ENCODE measurements at places on chromosomes 3 and 15. TPM values are rescaled to one million over a fixed set of nuclear protein-coding genes. Genes with fewer than 3 reads are reported as not detected.

VEPH1 gene
- polyA plus RNA-seq: 1.5 TPM

LSMEM2 gene
- polyA plus RNA-seq: 0.31 TPM

DNA sequence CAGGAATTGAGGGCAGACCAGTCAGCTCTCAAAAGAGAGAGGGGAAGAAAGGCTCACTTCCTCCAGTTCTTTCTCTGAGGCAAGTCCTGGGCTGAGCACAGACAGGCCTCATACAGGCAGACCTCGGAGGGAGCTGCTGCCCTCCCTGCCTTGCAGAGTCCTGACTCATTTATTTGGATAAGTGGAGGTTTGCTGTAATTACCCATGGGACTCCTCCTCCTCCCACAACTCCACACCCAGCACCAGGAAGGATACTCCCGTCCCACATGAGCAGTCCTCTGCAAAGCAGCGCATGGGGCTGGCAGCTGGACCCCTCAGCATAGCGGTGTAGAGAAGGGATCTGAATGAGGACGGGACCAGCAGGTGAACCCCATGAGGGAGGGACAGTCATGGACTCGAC lies 13.4 kb upstream of the SCN10A start:
- no peak overlapping the region for H3K27ac ChIP-seq
- no peaks in the 10 kb centered on the region for H3K4me1 ChIP-seq
- DNase-seq: no peak
- no peak overlapping the region for H3K4me3 ChIP-seq
- H3K27me3 ChIP-seq: no peaks in the 10 kb centered on the region

- no peaks in the 10 kb centered on the region for H3K27me3 ChIP-seq
- H3K36me3 ChIP-seq: no peaks in the 10 kb centered on the region
- H3K4me1 ChIP-seq: peaks cover 6% of the 10 kb centered on the region
- no peak for DNase-seq
- H3K4me3 ChIP-seq: no peak overlapping the region
- no peak overlapping the region for H3K27ac ChIP-seq
These were observed 39.1 kb downstream of the SCAPER start for GRCh38 chr15:76866008-76866407.

DNA sequence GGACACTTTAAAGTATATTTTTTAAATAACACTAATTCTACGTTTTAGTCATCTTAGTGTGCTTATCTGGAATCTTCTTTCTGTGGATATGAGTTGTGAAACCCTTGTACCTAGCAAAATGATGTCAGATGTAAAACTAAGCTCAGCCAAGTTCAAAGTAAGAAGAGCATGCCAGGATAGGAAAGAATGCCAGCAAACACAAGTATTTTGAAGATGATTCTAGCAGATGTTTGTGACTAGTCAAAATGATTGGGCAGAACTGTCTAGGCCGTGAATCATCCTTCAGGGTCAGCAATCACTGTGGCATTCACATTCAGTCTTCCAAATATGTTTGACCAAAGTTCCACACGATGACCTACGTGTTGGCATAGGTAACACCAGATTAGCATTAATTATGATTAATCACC lies 5.4 kb upstream of the PLOD2 start:
- peak; percentile 38 for DNase-seq
- H3K4me3 ChIP-seq: no peak overlapping the region
- H3K27ac ChIP-seq: peak overlapping the region; percentile 30
- H3K27me3 ChIP-seq: no peaks in the 10 kb centered on the region
- peaks cover 15% of the 10 kb centered on the region for H3K4me1 ChIP-seq

DNA sequence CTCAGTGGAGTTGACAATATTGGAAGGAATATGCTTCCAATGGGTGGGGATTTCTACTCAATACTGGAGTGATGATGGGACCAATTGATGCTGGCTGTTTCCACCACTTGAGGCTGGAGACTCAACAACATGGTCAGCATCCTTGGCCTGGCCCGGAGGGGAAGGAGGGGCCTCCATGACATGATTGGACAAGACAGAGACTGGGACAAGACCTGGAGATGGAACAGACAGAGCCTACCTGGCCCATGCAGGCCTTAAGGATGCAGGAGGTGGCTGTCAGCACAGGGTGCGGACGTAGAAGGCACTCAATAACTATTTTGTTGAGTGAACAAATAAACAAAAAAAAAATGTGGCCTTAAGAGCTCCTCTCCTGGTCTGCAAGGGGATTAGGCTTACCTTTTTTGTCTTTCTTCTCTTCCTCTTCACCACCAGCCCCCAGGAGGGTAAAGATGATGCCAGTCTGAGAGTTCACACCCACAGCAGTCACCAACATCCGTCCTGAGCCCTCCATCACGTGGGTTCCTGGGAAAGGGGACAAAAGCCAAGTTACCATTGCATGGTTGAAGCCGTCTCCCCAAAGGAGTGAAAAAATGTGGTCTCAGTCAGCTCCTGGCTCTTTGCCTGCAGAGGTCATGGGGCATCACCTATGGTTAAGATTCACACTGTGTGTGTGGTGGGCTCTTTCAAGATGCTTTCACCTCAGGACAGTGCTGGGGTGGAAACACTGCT lies 67.1 kb upstream of the SEC13 start:
- DNase-seq: no peak
- H3K27ac ChIP-seq: no peak overlapping the region
- H3K4me1 ChIP-seq: no peaks in the 10 kb centered on the region
- H3K4me3 ChIP-seq: no peak overlapping the region

DNA sequence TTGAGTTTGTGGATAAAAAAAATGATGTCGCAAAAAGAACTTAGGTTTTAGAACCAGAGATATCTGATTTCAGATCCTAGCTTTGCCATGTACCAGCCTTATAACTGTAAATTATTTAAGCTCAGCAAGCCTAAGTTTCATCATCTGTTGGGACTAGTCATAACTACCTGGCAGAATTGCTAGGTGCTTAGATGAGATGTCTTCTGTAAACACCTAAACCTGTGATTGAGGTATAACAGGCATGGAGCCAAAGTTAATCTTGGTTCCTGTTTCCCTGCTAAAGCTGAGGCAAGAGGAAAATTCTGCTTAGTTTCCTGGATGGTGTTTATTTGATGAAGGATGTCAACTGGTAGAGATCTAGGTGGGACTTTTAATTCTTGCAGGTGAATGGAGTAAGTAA lies 331.3 kb upstream of the RBMS3 start:
- H3K27ac ChIP-seq: no peak overlapping the region
- H3K4me1 ChIP-seq: no peaks in the 10 kb centered on the region

DNA sequence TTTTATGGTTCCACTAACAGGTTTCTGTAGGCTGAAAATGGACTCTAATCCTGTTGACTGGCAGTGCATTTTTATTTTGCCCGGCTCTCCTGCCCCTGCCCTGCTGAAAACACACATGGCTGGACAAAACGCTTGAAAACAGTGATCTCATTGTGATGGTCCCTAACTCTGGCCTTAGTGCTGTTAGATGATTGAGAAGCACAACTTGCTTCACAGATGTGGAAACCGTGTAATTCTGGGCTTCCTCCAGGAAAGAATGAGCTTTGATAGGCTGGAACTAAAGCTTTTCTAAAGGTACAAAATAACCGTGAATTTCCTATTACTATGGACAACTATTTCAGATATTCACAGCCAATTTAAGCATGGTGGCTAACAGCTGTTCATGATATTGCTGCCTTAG lies 121.4 kb downstream of the VGLL3 start:
- H3K27me3 ChIP-seq: no peaks in the 10 kb centered on the region
- no peak overlapping the region for H3K27ac ChIP-seq
- DNase-seq: no peak

Measured in stomach (tissue), 19 donors.